ENCODE measurements at places on chromosomes 2 and 18. TPM values are rescaled to one million over a fixed set of nuclear protein-coding genes. Genes with fewer than 3 reads are reported as not detected.

PTPN2 gene
- total RNA-seq: 47.8 TPM

ASPRV1 gene
- 1.7 TPM for total RNA-seq

ASB18 gene
- total RNA-seq: not detected

DHX57 gene
- 23.4 TPM for total RNA-seq

LONRF2 gene
- total RNA-seq: 3.6 TPM

NXPH2 gene
- not detected for total RNA-seq

Measured in ureter (tissue), 1 donor.